ENCODE measurements at places on chromosomes 2 and 18.

DNA sequence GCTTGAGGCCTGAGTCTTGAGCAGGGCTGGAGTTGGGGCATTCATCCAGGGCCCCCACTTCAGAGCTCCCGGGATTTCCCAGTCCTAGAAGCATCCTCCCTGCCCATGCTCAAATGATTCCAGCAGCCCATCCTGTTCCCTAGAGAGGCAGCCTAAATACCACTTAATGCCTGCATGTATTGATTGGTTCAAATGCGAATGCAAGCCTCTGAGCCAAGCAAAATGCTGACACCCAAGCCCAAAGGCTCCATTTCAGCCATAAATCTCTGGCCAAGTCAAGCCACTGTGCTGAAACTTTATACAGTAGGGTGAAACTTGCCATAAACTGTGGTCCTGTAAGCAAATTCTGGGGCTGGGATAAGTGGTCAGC lies 279.8 kb downstream of the CLIP4 start:
- no peak for DNase-seq

GRCh38 chr2:134020608-134021007 lies 233.3 kb upstream of the MGAT5 start:
- DNase-seq: no peak

- DNase-seq: no peak
Measured at GRCh38 chr2:68127358-68128242, 30.1 kb upstream of the PNO1 start.

- no peak for DNase-seq
Measured at GRCh38 chr18:75353357-75353756, 74.1 kb downstream of the SMIM21 start.

All from activated CD8-positive, alpha-beta memory T cell treated with anti-CD3 and anti-CD28 coated beads for 4 hours (primary cell).